ENCODE measurements at places on chromosomes 12 and 14.

DNA sequence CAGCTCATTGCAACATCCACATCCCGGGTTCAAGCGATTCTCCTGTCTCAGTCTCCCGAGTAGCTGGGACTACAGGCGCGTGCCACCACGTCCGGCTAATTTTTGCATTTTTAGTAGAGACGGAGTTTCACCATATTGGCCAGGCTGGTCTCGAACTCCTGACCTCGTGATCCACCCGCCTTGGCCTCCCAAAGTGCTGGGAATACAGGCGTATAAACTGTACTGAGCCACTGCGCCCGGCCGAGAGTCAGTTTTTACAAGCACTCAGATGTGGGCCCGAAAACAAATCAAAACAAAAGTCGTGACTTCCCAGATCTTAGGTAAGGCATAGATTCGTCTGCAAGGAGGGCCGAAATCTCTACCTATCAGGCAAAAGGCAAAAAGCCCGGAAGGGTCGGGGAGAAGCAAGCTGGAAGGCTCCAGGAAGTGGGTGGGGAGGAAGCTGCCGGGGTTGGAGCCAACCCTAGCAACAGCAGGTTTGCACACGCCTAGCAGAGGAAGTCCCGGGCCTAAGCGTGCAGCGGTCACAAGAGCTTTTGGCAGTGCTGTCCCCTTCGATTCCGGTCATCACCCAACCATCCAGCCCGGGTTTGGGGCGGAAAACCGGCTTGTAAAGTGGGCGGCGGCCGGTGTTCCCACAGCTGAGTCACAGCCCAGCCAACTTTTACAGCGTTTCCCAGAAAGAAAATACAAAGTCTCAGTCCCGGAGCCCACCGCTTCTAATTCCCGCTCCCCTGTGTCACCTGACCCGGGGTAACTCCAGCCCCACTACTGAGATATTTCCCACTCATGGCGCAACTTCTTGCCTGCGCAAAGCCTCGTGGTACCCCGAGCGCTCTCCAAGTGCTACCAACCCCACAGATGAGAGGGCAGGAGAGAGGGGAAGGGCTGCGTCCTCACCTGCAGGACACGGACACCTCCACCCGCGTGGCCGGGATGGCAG is 583 bp downstream of the CPNE8 start:
- DNase-seq = peak; percentile 58

GRCh38 chr14:53523226-53523625 is 370.1 kb upstream of the DDHD1 start:
- DNase-seq = no peak

DNA sequence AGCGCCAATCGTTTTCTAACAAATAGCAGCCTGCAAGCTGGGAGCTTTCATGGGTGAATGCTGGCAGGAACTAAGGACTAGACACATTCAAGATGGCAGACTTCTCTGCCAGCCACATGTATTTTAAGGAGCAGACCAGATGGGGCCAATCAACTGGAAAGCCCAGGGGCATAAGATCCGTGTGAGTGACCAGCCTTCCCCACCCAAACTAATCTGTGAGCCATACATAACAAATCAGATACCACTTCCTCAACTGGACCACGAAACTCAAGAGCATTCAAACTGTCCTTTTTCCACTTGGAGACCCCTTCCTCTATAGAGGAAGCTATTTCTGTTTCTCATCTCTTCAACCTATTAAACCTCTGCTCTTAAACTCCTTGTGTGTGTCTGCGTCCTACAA is 9.7 kb downstream of the TCL1B start:
- DNase-seq = no peak

DNA sequence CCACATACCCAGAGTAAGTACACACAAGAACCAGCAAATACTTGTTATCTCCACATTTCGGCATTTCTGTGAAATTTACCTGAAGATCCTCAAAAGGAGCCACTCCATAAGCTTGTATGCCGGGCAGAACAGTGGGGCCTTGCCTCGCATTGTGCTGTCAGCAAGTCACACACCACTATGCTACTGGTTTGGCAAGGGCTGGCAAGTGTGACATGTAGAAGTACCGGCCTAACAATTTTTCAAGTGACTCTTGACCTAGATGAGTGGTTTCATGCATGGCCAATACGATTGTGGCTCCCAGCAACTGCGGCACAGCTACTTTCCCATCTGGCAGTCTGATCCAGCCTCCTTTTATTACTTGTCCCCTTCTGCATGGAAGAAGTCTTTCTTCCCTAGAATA is 69.8 kb downstream of the GAS2L3 start:
- no peak for DNase-seq

- DNase-seq = no peak
Measured at GRCh38 chr12:66668311-66668710, 10.6 kb downstream of the GRIP1 start.

- DNase-seq = no peak
Measured at GRCh38 chr12:92438641-92439419, 264.0 kb upstream of the PLEKHG7 start.

- peak; percentile 48 for DNase-seq
Measured at GRCh38 chr12:108694812-108695278, 36.5 kb downstream of the CORO1C start.

- peak; percentile 55 for DNase-seq
Measured at GRCh38 chr12:111430433-111431353, 25.0 kb downstream of the SH2B3 start.

GRCh38 chr14:96574633-96575632 is 72.8 kb downstream of the PAPOLA start:
- DNase-seq = no peak
